ENCODE measurements at places on chromosomes 1 and 21. TPM values are rescaled to one million over a fixed set of nuclear protein-coding genes. Genes with fewer than 3 reads are reported as not detected.

HUNK gene
- total RNA-seq, result 0.78 TPM

BRINP3 gene
- total RNA-seq, result not detected

F5 gene
- 1.3 TPM for total RNA-seq

ADARB1 gene
- 48.3 TPM for total RNA-seq

GRCh38 chr1:167430134-167430848 is 88.0 kb downstream of the CD247 start:
- H3K27me3 ChIP-seq, result no peaks in the 10 kb centered on the region
- H3K4me1 ChIP-seq, result peaks cover 17% of the 10 kb centered on the region
- peak overlapping the region; percentile 56 for H3K27ac ChIP-seq
- no peak overlapping the region for H3K4me3 ChIP-seq
- H3K36me3 ChIP-seq, result peaks cover 13% of the 10 kb centered on the region

DNA sequence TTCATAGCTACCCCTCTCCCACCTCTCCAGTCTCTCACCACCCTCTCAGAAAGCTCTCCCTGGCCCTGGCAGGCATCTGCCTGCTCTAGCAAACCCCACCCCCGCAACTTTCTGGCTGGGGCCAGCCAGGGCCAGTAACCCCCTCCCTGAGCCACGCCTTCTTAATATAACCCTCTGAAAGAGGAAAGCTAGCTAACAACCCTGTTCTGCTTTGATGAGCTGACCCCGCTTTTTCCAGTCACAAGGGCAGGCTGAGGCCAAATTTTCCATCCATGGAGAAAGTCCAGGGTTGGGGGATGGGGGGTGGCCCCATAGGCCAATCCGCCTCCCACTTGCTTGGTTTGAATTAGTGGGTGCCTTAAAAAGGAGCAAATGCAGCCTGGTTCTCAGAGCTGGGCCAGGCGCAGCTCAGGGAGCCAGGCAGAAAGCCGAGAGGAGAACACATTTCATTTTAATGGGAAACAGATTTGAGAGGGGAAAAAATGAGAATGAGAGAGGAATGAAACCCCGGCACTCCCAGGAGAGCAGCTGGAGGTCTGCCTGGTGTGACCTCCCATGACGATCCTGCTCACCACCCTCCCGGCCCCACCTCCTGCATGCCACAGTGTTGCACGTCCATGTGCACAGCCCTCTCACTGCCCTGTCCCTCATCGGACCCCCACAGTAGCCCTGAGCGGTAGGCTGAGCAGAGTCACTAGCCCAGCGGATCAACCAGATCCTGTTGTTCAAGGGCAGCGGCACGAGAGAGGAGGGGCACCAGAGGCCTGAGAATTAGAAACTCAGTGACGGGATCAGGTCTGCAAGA is 62.3 kb downstream of the OPTC start:
- H3K36me3 ChIP-seq, result no peaks in the 10 kb centered on the region
- H3K4me3 ChIP-seq, result no peak overlapping the region
- no peak overlapping the region for H3K27ac ChIP-seq
- peaks cover 14% of the 10 kb centered on the region for H3K27me3 ChIP-seq
- H3K4me1 ChIP-seq, result peaks cover 3% of the 10 kb centered on the region

GRCh38 chr21:43986544-43987451 is 25.3 kb upstream of the TRAPPC10 start:
- peaks cover 6% of the 10 kb centered on the region for H3K27me3 ChIP-seq
- H3K27ac ChIP-seq, result no peak overlapping the region
- no peak overlapping the region for H3K4me3 ChIP-seq
- peaks cover 11% of the 10 kb centered on the region for H3K4me1 ChIP-seq
- H3K36me3 ChIP-seq, result peaks cover 3% of the 10 kb centered on the region
- no peak for DNase-seq
